GM12892 (cell line): ENCODE measurements at places on chromosomes 1 and 21.

GRCh38 chr1:1929639-1930545 lies 10.8 kb upstream of the TMEM52 start:
- no peak for DNase-seq

DNA sequence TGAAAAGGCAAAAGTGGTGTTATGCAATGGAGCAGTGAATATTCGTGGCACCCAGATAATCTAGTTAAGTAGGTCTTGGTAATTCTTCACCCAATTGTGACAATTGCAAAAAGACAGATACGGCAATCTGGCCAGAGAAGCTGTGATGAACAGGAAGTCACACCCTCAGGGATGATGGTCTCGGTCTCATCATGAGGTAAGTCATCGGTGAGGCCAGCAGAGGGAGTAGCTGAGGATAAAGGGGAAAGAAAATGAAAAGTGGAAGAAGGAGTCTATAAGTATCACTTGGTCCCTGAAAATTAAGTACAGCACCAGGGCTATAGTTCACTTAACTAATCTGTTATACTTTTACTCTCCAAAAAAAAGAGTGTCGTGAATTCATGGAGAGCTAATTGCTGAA lies 258.8 kb upstream of the NCAM2 start:
- no peak for DNase-seq

DNA sequence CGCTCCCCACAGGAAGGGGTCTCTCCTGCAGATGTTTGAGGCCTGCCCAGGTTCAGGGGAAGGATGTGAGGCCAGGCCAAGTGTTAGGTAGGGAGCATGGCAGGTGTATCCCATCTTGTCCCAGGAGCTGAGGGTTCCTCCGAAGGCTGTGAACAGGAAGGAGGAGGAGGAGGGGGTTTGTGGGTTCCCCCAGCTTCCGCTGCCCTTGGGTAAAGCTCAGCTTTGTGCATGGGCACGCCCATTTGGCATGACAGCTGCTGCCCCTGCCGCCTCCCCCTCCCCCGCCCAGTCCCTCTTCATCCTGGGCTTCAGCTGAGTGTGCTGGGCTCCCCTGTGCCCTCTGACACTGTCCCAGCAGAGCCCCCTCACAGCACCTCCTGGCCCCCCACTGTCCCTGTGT lies 25.5 kb downstream of the TNFRSF8 start:
- DNase-seq, result no peak

DNA sequence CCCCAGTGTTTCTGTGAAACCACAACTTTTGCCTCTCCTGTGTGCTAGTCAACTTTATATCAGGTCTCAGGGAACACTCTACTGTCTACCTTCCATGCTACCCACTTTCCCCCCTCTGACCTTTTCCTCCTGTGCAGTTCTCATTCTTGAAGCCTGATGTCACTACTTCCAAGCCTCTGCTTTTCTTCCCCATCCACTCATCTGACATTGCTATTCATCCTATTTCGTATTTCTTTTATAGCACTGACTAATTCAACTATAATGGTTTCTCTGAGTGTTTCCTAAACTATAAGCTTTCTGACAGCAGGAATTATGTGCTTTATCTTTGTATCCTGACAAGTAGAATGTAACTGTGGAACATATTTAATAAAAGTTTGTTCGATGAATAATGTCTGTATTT lies 18.2 kb upstream of the DPH5 start:
- no peak for DNase-seq

GRCh38 chr21:45988366-45989347 lies 7.1 kb downstream of the COL6A1 start:
- DNase-seq, result no peak

DNA sequence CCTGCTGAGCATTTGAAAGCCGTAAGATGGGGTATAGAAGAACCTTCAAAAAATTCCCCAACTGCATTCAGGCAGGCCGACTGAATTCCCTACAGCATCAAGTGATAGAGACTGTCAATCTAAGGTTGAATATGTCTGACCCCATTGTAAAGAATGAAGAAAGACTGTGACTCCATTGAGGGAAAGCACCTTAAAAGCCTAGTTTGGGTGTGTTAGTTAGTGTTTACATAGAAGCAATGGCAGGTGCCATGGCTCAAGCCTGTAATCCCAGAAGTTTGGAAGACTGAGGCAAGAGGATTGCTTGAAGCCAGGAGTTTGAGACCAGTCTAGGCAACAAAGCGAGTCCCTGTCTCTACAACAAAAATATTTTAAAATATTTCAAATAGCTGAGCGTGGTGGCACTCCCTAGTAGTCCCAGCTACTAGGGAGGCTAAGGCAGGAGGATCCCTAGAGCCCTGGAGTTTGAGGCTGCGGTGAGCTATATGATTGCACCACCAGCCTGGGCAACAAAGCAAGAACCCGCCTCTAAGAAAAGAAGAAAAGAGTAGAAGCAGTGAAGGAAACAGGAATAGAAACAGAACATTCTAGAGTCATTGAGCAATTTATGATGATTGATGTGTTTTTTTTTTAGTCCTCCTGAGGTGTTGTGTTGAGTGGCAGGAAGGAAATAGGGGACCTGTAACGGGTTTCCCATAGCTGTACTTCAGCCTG lies 15.4 kb downstream of the POLR3GL start:
- DNase-seq, result no peak

DNA sequence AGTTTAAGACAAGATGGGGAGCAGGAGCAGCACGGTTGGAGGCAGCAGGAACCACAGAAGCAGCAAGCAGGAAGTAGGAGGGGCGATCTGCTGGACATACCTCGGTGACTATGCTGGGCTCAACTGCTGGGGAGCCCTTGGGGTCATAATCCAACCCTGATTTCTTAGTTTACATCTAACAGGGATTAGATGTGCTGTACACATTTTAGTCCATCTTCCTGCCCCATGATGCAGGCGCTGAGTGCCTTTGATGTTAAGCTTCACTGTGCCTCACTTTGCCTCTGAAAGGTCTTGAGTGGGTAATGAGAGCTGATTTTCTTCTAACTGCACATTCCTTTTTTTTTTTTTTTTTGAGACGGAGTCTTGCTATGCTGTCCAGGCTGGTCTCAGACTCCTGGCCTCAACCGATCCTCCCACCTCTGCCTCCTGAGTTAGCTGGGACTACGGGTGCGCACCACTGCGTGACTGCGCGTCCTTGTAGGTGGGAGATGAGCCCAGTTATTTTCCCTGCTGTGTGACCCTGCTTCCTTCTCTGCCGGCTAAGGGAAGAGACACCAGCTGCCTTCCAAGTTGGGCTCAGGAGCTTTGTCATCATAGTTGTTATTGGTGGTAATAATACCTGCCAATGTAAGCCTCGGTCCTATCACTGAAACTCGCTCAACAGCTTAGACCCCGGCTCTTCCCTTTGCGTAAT lies 1.1 kb upstream of the RCAN3 start:
- no peak for DNase-seq

DNA sequence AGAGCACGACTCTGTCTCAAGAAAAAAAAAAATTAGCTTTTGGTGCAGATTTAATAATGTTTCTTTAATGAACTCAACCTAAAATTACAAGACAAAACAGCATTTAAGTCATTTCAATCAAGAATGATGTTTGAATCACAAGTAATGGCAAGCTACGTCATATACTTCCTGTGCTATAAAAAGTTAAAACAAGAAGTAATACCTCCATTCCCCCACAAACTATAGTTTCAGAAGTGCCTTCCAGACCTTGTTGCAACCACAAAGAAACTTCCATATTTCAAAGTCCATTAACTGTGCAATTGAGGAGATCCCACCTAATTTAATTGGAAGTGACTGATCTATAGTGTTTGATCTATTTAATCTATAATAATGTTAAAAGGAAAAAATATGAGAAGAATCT lies 15.1 kb downstream of the NRDC start:
- DNase-seq, result no peak

GRCh38 chr1:151458802-151459330 lies 428 bp downstream of the POGZ start:
- DNase-seq, result peak; percentile 57

DNA sequence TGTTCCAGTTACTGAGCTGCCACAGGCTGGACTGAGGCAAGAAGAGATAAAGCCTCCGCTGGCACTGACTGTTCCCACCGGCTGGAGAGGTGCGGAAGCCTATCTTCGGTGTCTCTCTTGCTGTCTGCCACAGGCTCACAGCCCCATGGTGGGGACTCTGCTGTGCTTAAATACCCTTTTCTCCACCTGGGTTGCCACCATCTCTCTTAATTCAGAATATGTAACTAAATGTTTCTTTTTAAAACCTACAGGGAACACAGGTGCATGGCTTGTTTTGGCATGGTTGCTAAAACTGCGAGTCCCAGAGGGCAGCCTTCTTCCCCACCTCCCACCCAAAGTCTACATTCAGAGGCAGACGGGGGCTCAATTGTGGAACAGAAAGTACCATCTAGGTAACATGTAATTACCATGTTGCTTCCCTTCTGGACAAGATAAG lies 8.1 kb upstream of the LBR start:
- DNase-seq, result no peak

DNA sequence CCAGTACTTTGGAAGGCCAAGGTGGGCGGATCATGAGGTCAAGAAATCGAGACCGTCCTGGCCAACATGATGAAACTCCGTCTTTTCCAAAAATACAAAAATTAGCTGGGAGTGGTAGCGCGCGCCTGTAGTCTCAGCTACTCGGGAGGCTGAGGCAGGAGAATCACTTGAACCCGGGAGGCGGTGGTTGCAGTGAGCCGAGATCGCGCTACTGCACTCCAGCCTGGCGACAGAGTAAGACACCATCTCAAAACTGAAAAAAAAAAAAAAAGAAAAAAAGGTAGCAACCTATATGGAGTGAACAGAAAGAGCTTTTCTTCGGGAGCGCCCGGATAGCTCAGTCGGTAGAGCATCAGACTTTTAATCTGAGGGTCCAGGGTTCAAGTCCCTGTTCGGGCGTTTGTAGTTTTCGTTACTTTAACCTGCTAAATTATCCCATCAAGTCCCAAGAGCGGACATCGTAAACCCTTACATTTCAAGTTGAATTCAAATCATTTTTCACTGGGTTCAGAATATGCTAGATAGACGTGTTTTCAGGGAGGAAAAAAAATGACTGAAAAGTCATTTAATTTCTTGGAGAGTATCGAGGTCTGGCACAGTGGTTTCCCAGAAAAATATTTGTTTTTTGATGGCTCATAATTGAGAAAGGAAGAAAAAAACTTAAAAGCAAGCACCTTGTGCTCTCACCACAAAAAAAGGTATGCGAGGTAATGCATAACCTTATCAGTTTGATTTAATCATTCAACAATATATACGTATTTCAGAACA lies 9.8 kb upstream of the MDM4 start:
- no peak for DNase-seq

GRCh38 chr1:218164930-218165700 lies 120.0 kb upstream of the RRP15 start:
- DNase-seq, result peak; percentile 5

DNA sequence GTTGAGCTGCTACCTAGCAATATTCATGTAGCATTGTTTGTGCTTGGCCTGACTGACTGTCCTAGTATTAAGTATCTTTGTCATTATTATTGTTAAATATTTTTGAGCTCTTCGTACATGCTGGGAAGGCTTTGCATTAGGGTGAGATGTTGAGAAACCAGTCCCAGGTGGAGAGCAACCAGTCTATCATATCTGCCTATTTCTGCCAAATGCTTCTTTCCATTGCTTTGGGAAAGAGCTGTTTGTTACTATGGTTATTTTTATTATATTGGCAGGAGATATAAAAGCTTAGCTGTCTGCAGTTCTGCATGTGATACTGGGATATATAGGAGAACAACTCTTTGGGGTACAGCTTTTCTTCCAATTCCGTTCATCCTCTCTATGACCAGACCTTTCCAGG lies 85.1 kb downstream of the CLDN17 start:
- no peak for DNase-seq

- no peak for DNase-seq
Measured at GRCh38 chr1:33709783-33710718, 153.8 kb upstream of the HMGB4 start.

DNA sequence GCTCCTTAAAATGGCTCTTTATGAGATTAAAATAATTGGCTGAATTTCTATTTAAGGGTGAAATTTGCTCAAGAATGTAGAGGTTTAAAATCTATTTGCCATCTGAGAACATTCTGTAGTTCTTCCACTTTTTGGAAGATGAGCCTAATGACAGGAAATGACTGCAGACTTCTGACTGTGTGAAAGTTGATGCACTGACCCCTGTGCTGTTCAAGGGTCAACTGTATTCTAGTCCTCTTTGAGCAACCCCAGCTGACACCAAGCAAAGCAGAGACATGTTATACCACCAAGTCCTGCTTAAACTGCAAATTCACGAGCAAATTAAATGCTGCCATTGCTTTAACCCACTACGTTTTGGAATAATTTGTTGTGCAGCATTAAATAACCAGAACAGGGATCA lies 26.6 kb downstream of the DDAH1 start:
- no peak for DNase-seq

- no peak for DNase-seq
Measured at GRCh38 chr1:197961933-197962332, 44.8 kb downstream of the LHX9 start.

GRCh38 chr21:16279731-16280581 lies 550.2 kb downstream of the USP25 start:
- DNase-seq, result no peak

- no peak for DNase-seq
Measured at GRCh38 chr1:14611792-14612191, 13.3 kb downstream of the KAZN start.

DNA sequence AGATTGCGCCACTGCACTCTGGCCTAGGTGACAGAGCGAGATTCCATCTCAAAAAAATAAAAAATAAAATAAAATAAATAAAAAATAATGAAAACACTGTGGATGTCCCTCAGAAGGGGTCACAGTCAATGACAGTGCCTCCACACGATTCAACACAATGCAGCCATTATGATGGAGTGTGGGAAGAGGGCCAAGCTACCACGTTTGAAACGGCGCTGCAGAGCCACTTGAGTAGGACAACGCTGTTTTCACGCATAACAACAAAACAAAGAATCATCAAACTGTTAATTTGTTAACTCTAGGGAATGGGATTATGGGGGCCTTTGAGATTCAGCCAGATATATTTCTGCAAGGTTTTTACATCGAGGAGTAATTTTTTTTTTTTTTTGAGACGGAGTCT lies 36.5 kb downstream of the NKAIN1 start:
- DNase-seq, result no peak

GRCh38 chr1:109089242-109090015 lies 1.1 kb upstream of the TMEM167B start:
- no peak for DNase-seq

DNA sequence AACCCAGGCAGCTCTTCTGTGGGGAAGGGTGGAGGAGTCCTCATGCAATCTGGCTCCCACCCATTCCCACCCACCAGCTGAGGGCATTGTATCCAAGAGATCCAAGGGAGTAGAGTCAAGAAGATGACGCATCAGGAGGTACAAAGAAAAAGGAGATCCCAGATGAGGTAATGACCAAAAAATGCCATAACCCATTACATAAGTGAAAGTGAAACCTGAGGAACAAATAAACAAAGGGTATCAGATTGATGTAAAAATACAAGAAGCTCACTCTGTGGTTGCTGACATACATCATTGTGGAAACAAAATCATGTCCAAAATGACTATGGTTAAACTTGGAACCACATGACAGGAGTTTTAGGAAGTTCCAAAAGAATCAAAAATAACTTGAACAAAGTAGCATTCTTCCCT lies 42.5 kb downstream of the CCN1 start:
- DNase-seq, result no peak

DNA sequence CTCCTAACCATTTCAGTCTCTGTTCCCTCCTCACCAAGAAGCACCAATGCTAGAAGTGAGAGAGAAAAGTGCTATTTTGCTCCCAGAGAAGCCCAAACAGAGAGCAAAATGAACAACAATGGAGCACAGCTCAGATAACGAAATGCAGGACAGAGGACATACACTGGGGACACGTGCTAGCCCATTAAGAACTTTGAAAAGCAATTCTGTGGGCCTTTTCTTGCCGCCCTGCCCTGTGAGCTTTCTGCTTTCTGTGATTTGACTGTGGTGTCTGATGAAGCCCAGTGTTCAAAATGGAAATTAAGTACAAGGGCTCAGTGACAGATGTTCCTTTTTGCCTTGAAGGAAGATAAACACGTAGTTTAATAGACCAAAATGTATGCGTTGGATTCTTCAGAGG lies 130.8 kb downstream of the S1PR1 start:
- DNase-seq, result no peak
